ENCODE measurements at places on chromosomes 6 and 20.

DNA sequence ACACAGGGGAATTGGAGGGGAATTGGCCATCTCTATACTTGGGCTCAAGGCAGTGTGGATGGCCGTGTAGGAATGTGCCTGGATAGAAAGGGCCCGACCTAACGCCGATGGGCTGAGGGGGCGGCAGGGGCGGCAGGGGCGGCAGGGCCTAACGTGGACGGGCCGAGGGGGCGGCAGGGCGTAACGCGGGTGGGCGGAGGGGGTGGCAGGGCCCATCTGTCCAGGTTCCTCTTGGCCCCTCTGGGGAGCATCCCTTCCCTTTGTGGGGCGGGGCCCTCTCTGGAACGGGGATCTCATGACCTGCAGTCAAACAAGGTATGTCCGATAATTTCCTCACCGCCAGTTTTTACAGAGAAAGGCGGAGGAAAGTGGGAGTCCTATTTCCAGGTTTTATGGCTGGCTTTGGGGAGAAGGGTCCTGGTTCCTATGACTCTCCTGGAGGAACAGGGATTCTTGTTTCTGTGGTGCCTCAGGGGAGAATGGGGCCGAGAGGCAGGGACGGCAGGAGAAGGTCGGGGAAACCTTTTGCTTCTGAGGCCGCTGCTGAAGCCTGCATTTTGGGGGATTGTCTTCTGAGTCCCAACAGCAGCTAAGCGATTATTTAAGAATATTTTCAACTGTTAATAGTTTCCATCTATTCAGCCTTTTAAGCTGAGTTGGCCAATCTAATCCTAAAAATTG is 100.8 kb upstream of the FRMD1 start:
- no peak for DNase-seq

GRCh38 chr6:11386726-11387125 is 150.8 kb upstream of the TMEM170B start:
- no peak for DNase-seq

GRCh38 chr6:113994934-113995342 is 24.0 kb upstream of the HDAC2 start:
- DNase-seq = no peak

DNA sequence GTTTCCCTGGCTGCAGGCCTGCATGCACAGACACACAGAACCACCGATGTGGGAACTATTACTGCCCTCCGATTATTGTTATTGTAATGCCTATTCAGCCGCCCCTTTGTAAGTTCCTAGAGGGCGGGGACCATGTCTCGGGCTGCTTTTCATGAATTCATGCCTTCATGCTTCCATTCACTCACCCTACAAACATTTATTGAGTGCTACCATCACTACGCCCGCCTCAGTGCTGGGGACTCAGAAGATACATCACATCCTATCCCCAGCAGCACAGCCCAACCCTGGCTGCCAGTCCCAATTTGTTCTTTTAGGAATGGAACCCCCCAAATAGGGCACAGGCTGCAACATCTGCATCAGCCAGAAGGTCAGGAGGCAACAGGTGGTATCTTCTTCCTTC is 75.9 kb downstream of the FOXA2 start:
- DNase-seq = no peak

DNA sequence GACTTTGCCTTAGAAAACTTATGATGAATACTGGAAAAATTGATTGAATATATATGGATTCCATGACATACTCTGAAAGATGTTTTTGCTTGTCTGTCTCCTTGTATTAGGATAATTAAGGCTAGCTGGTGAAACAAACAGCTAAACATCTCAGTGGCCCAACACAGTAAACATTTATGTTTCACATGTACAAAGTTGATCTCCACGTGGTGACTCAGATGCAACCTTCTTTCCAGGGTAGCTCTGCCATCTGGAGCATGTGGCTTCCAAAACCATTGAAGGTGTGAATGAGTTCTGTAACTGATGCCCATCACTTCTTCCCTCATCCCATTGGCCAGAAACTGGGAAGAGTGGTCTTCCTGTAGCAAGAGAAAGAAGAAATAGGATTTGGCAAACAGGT is 196.3 kb downstream of the TSHZ2 start:
- DNase-seq = no peak

GRCh38 chr20:62310757-62311121 is 7.9 kb downstream of the ADRM1 start:
- no peak for DNase-seq
